Thyroid gland (tissue), 4 donors: ENCODE measurements at places on chromosomes 12 and 14. TPM values are rescaled to one million over a fixed set of nuclear protein-coding genes. Genes with fewer than 3 reads are reported as not detected.

DNA sequence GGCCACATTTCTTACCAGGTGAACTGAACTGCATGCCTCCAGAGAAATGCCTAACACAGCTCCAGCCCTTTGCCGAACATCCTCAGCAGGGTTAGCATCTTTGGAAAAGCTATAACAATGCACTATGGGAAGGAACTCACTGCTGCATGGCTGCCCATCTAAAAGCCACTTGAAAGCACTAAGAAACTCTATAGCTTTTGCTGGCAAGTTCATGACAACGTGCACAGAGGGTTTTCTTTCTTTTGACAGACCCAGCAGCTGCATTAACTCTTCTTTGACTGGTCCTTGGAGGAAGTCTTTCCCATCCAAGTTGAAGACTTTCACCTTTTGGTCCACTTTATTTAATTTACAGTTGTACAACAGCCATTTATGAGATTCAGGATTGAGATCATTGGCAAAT, 5.3 kb downstream of the TRMT5 start:
- DNase-seq = no peak

DNA sequence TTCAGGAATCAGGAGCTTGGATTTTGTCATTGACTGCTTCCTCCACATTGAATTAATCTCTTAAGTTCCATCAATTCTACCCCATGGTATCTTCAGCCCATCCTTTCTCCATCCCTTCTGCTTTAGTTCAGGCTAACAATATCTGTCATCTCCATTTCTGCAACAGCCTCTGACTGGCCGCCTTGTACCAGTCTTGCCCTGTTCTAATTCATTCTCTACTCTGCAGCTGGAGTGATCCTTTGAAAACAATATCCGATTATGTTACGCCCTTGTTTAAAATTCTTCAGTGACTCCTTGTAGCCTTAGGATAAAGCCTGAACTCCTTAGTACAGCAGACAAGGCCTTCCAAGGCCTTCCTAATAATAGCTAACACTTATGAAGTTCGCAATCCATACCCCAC, 170.2 kb downstream of the ETV6 start:
- no peak for DNase-seq

GRCh38 chr12:114812858-114813761, 129.1 kb upstream of the TBX3 start:
- DNase-seq = peak; percentile 60

DNA sequence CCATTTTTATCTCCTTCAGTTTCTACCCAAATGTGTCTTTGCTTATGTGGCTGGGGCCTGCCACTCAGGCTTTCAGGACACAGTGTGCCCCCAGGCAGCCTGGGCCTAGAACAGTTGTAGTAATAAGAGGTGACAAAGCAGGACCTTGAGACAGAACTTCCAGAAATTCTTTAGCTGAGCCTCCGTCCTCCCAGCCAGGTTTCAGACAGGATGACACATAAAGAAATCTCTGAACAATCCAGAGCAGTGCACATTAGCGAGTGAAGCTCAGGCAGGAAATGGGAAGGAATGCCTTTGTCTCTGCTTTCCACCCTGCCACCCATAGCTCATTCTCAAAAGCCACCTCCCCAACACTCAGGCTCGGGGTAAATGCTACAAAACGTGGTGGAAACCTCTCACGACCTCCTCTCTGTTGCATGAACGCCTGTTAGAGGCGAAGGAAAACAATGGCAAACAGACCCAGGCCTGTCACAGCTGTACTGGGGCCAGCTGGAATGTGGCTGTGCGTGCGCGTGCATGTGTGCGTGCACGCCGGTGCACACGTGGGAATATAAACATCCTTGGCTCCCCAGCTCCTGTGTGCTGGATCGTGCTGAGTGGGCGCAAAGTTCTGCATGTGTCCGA, 286.7 kb downstream of the ZFP36L1 start:
- peak; percentile 50 for DNase-seq

DNA sequence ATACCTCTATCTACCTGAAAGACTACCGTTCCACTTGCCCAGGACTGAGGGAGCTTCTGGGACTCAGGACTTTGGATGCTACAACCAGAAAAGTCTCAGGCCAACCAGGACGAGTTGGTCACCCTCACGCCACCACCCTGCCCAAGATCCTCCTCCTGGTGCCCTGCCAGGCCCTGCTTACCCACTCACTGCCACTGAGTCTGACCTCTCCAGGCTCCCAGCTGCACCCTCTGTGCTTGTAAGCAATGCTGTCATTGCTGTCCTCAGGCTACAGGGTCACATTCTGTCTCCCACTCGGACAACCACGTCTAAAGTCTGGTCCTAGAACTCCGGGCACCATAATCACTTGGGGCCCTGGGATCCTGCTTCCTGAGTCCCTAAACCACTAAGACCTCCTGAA, 9.2 kb downstream of the TTC7B start:
- DNase-seq = no peak

DNA sequence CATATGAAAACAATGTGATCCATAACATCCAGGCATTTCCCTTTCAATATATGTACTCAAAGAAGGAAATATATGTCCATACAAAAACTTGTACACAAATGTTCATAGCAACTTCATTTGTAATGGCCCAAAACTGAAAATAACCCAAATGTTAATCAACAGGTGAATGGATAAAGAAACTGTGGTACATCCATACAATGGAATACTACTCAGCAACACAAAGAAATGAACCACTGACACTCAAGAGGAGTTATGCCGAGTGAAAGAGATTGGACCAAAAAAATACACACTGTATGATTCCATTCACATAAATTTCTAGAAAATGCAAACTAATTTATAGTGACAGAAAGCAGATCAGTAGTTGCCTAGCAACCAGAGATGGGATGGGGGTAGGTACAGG, 30.3 kb upstream of the GXYLT1 start:
- DNase-seq = no peak

- DNase-seq = no peak
These were observed 2.3 kb downstream of the DGKA start for GRCh38 chr12:55933169-55933798.

DNA sequence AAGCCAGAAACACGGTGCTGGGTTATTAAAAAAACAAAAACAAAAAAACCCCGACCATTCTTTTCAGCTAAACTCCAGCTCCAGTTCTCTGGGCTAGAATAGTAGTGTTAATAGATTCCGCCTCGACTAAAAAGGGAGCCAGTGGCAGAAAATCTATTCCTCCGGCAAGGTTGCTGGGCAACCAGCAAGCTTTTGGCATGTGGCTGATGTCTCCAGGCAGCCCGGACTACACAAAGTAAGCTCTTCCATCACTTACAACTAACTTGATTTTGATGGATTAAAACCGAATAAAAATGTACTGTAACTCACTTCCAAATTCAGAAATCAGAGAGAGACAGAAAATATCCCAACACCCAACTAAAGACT, 126.4 kb upstream of the FOXN3 start:
- DNase-seq = no peak

GRCh38 chr12:106204312-106204711, 43.5 kb downstream of the CKAP4 start:
- peak; percentile 37 for DNase-seq

GRCh38 chr14:56810147-56810719, at the start of gene OTX2:
OTX2 (minus strand) TSS chr14:56810479; CDS start chr14:56805456, 5,023 bp downstream.
- DNase-seq = no peak

GRCh38 chr12:20716985-20717384, 21.9 kb downstream of the SLCO1C1 start:
- no peak for DNase-seq

DNA sequence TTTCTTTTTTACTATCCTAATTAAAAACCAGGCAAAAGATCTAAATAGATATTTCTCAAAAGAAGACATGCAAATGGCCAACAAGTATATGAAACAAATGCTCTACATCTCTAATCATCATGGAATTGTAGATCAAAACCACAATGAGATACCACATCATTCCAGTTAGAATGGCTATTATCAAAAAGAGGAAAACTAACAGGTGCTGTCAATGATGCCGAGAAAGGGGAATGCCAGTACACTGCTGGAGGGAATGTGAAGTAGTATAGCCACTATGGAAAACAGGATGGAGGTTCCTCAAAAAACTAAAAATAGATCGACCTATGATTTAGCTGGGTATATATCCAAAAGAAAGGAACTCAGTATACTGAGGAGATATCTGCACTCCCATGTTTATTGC, 39.0 kb upstream of the C12orf75 start:
- DNase-seq = no peak

DNA sequence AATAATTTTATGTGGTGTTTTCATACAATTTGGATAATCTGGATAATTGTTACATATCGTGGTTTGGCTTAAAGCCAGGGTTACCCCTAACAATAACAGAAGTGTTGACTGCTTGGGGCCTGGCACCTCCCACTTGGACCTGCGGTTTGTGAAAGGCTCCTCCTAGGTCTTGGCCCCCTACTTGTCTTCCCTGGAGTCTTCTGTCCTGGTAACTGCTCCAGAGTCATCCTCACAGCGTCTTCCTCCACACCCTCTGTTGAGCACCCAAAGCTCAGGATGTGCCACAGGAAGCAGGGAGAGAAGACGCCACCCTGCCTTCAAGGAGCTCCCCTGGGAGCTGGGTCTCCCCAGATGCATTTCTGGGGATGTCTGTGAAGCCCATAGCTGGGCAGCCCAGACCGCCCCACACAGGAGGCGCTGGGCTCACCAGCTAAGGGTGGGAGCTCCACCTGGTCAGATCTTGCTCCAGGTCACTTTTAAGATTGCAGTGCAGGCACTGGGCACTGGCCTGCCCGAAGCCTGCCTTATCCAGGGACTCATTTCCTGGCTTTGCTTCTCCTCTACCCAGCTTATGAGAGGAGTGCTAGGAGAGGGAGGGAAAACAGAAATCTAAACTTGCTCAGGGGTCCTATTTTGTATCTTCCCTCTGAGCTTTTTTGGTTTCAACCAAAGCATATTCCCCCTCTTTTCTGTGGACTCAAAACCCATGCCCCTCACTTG, 98.2 kb downstream of the ZFP36L1 start:
- DNase-seq = no peak

DNA sequence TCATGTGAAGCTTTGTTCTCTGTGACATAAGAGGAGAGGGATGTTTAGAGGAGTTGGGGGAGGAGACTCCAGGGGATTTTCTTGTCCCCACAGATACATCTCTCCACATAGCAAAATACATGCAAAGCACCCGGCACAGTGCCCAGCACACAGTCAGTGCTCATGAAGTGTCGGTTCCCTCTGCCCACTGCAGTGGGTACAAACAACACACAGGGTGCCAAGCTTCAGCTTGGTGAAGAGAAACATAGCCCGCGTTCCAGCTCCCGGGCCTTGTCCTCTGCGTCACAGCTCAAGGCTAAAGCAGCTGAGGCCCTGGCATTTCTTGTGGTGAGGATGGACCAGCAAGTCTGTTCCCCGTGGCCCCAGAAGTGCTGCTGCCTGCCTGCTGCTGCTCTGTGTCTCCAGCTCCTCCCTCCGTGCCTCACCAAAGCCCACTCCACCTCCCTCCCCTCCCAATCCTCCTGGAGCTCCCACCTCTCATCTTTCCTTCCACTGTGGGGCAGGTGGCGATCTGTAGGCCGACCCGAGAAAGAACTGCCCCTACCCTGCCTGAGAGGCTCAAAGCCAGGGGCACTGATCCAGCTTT, 57.0 kb upstream of the FKBP4 start:
- DNase-seq = no peak

- peak; percentile 97 for DNase-seq
These were observed 14.4 kb upstream of the CD27 start for GRCh38 chr12:6430124-6430989.

DNA sequence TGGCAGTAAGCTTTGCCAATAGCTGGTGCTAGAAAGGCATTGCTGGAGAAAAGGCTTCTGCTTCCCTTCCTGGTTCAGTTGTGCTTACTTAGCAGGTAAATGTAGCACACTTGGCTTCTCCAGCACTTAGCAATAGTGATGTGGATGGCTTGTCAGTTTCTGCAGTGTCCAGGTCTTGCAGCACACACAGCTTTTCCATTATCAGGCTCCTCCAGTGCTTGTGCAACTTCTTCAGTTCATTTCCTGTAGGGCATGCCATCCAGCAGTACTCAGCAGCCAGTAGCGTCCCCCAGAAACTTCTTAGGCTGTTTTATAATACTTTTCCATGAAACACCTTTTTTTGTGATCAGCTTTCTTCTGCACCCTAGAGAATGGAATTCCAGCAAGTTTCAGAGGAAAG, 154.6 kb downstream of the SLC6A15 start:
- DNase-seq = no peak

GRCh38 chr14:34457186-34457585, 4.9 kb downstream of the SPTSSA start:
- no peak for DNase-seq

GRCh38 chr14:101928415-101928841, 35.9 kb upstream of the DYNC1H1 start:
- DNase-seq = no peak

- no peak for DNase-seq
These were observed 3.0 kb downstream of the SRRM4 start for GRCh38 chr12:118984161-118984943.

DNA sequence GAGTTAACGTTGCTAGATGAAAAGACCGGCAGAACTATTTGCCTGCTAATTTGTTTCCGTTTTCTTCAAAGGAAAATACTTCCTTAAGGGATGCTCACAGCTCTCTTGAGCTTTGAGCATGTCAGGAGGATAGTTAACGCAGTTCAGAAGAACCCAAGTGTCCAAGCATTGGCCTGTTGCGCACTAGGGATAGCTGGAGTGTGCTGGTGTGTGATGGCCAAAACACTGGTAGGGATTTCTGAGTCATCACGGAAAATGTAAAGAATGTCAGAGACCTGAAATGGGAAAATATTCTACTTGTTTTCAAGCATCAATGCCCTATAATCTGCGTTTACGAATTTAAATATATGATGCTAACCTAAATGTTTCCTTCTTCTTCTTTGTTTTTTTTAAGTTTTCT, 97.8 kb downstream of the VRK1 start:
- no peak for DNase-seq

DNA sequence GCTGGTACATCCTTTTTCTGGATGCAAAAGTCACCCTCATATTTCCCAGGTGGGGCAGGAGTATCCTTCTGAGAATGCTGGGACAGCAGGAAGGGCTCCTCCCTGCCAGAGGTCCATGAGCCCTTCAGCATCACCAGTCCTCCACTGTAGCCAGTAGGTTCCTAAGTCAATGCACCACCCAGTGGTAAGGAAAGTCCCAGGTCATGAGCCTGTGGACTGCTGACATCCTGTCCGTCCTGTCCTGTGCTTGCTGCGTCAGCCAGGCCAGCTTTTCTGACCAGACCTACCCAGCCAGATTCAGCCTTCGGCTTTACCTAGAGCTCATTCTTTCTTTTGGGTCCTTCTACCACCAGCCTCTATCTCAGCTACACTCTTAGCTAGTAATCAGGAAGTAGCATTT, 23.0 kb upstream of the ACTN1 start:
- no peak for DNase-seq

The SAMD15 gene
- total RNA-seq = 9.5 TPM

The BCL7A gene
- total RNA-seq = 22.4 TPM

The SERPINA1 gene
- total RNA-seq = 25.4 TPM

The ENDOU gene
- 1.1 TPM for total RNA-seq

The TAS2R50 gene
- total RNA-seq = 4.0 TPM

The TMEM132C gene
- total RNA-seq = 2.5 TPM

The HSPB8 gene
- total RNA-seq = 39.0 TPM

The TPPP2 gene
- total RNA-seq = not detected

The SMCO2 gene
- not detected for total RNA-seq

The ADGRD1 gene
- 24.6 TPM for total RNA-seq

The CNTN1 gene
- 1.9 TPM for total RNA-seq

The PMEL gene
- total RNA-seq = 5.8 TPM
